ENCODE measurements at places on chromosomes 6 and 20.

DNA sequence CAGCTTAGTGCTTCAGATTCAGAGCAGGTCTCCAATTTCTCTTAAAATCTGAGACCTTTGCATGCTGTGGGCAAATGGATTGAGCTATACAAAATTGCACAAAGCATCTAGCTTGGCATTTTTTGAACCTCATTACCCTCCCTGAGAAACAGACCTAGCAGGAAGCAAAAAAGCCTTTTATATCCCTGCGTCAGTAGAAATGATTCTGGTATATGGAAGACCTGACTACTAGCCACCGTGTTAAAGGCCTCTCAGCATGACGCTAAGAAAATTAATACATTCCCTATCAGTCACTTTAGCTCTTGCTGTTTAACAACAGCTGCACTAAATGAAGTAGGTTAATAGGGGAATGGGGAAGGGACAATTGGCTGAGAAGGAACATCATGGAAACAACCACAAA is 110.7 kb upstream of the SMLR1 start:
- no peak for DNase-seq

DNA sequence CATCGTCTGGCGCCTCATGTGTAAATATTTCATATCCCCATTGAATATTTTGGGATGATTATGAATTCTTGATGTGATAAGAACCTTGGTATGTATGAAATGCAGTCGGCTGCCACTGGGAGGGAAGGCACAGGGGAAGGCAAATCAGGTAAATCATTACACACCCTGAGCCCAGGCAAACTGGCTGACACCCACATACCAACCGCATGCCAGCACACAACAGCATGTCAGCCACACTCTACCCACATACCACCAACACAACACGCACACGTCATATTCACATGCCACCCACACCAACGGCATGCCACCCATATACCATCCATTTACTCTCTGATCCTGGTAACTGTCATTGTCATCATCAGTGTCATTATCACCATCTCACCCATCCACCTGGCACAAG is 28.3 kb upstream of the MDGA1 start:
- no peak for DNase-seq

DNA sequence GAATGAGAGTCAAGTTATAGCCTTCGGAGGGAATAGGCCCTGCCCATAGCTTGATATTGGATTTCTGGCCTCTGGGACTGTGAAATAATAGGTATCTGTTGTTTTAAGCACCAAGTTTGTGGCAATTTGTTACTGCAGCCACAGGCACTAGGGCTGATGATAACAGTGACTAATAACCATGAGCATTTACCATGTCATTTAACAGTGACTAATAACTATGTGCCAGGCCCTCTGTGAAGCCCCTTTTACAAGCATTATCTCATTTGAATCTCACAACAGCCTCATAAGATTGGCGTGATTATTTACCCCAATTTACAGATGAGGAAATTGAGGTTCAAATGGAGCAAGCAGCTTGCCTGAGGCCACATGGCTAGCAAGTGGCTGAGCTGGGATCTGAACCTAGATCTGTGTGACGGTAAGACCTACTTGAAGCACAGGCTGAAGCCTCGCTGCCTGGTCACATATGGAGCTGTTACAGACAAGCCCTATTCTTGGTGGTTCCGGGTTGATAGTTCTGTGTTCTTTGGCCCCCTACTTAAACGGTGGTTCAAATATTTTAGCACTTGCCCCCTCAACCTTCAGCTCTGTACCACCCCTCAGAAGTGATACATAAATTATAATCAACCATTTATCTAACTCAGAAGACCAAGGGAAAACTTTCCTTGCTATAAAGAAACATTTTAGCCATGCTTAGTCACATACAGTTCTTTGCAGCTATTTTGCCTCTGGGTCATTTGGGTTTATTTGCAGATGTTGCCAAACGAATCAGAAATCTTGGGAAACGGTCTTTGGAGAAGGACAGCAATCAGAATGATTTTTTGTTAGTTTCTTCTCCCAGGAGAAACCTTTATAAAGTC is 98.3 kb downstream of the ELOVL5 start:
- no peak for DNase-seq

GRCh38 chr20:49417843-49418555 is 64.5 kb downstream of the KCNB1 start:
- DNase-seq: no peak

- DNase-seq: no peak
Measured at GRCh38 chr6:26319405-26320128, 45.4 kb upstream of the BTN3A2 start.
